Vagina (tissue), 2 donors: ENCODE measurements at places on chromosomes 6 and 20.

DNA sequence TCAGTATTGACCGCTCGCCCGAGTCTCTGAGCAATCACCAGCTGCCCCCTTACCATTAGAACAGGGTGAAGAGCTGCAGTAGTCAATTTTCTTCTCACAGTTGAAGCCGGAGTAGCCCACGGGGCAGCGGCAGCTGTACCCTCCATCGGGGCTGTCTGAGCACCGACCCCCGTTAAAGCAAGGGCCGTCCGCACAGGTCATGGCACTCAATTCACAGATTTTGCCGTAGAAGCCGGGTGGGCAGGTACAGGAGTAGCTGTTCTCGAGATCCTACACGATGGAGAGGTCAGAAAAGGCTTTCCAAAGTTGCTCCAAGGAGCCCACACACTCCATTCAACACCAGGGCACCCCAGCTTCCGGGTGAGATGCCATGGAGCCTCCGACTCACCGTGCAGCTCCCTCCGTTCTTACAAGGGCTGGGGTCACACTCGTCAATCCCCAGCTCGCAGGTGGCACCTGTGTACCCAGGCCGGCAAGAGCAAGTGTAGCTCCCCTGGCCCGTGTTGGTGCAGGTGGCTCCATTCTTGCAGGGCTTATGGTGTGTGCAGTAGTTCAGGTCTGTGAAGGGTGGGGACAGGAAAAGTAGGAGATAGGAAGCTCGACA, 5.9 kb downstream of the DLL1 start:
- DNase-seq: no peak

DNA sequence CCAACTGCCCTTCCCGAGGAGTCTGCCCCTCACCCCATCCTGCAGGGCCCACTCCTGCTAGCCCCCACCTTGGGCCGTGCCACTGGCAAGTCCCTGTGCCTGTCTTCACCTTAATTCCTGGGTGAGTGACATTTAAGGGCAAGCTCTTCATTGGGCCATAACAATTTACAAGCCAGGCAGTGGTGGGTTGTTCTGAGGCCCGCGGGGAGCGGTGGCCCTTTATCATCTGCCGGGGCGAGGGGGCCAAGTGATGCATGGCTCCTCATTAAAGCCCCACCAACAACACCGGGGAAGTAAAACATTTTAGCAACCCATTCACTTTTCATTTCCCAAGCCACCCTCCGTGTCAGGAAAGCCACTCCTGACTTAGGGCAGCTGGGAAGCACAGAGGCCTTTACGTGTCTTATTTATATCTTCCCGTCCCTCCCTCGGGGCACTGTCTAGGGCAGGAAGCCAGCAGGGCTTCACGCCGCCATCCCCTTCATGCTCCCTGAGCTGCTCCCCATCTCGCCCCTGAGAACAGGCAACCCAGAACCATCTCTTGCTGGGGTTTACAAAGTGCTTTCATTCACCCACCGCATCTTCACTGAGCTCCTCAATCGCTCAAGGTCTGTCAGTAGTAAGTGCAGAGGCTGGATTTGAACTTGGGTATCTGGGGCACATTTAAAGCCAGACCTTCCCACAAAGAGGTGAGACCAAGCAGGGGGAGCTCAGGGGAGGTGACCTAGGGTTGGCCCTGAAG, 55.5 kb upstream of the CCDC167 start:
- no peak for DNase-seq

GRCh38 chr20:24989162-24989561, 3.4 kb downstream of the APMAP start:
- peak; percentile 16 for DNase-seq

- DNase-seq: no peak
Observed at GRCh38 chr6:73180763-73181619, 44.3 kb downstream of the KHDC1L start.

- DNase-seq: no peak
Observed at GRCh38 chr6:123658848-123659247, 22.1 kb upstream of the TRDN start.

GRCh38 chr6:138035070-138035469, 72.1 kb downstream of the PERP start:
- no peak for DNase-seq

DNA sequence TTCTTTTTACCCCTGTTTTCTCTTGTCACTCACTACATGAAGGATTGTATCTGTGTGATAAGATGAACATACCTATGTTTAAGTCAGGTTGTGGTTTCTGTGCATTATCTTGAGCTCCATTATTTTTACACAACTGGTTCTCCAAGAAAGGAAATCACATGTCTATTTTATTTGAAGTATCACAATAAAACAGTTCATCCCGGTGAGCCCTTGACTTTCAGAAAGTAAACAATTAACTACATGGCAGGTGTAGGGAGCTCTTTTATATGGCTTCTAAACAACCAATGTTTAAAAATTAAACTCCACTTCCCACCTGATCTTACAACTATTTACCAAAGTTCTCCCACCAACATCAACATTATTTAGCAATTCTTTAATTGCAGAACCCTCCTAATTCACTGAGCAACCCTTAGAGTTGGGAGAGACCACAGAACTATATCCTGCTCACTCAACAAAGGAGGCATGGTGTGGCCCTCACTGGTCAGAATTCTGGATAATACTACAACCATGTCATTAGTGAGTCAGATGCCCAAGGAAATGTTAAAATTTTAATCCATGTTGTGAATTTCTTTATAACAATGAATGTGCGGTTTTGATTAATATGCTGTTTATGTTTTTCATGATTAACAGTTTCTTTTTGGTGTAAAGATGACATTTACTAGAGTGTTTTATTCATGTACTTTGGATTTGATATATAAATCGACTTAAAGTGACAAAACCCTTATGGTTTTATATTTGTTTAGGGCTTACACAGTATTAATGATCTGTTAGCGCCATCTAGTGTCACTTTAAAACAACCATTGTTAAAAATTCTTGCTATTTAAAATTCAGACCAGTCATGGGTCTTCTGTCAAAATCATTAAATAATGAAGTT, 50.0 kb upstream of the SCGN start:
- no peak for DNase-seq

DNA sequence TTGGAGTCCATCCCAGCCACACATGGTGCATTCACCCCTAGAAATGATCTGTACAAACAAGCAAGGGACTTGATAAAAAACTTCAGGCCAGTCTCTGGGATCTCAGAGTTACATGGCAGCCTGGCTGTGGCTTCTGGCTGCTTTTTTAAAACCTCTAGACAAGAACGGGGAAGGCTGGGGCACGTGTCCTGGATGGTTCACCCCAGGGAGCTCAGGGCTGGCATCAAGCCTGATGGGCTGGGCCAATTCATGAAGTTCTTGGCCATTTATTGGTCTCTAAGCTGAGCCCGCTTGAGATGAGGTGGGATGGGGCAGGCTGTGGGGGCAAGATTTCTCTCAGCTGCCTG, 10.4 kb upstream of the ZFAND3 start:
- DNase-seq: no peak

- no peak for DNase-seq
Observed at GRCh38 chr6:170140129-170140528, 150.7 kb downstream of the DLL1 start.

DNA sequence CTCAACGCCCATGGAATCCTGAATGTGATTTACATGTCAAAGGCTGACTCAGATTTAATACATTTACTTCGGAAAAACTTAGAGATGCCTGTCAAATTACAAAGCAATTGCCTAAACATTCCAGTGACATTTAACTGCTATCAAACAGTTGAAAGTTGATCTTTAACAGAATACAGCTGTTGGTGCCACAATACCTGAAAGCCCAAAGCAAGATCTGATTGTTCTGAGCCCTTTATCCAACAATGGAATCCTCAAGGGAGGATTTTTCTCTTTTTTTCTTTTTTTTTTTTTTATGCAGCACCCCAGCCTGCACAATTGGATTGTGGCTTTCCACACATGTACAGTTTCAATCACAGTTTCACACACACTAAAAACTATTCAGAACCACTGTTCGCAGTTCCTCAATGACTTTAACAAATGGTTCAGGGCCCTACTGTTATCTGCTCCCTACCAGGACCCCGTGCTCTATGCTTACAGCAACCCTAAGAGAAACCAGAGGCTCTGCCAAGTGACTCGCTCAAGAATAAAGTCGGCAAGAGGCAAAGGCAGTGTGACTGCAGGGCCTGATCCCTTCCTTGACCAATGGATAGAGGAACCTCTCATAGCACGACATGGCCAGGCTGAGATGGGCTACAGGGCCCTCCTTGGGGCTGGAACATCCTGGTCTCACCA, 33.3 kb downstream of the EPB41L2 start:
- DNase-seq: no peak

DNA sequence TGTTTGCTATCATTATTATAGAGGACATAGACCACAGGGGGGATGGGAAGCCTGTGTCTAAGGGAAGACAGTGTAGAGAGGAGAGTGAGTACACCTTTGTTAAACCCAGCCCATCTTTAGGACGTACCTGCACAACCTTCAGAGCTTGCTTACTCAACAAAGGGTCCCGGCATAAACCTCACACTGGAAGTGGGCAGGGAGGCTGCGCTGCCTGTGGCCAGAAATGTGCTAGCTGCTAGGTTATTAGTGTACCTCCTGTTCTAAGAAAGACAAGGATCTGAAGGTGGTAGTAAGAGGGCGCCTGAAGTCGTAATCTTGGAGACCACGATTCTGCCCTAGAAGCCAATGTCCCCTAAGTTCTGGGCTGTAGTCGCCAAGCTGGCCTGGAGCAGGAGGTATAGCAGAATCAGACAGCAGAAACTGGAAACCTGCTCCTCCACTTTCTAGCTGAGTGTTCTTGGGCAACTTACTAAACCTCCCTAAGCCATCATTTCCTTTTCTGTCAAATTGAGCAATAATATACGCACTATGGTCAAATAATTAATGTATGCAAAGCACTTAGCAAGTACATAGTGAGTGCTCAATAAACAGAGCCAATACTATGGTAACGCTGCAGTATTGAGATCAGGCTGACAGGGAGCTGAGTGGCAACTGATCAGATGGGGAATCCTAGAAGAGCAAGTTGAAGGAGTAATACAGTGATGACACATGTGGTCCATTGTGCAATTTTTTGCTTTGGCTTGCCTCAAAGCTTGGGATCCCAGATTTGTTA, 16.8 kb upstream of the AKIRIN2 start:
- DNase-seq: no peak

- no peak for DNase-seq
Observed at GRCh38 chr6:154202339-154202738, 154.3 kb downstream of the IPCEF1 start.

DNA sequence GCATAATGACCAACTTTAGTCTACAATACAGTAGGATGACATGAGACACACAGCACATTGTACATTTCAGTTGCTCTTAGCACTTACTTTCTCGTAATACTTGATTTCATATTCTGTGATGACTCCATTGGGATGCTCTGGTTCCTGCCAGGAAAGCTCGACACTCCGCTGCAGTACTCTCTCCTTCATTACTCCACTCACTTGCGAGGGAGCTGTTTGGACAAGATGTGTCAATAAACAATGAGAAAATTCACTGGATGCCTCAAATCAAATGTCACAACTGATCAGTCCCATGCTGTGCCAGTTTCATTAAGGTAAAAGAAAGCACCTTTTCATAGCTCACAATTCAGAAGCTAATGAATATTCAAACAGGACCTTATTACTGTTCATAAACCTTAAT, 147.1 kb downstream of the EPHA7 start:
- no peak for DNase-seq

GRCh38 chr20:31833130-31833930, 12.1 kb downstream of the FOXS1 start:
- no peak for DNase-seq

- DNase-seq: no peak
Observed at GRCh38 chr20:3312940-3313682, 74.1 kb upstream of the SLC4A11 start.
